ENCODE measurements at places on chromosomes 3 and 15.

GRCh38 chr15:79811406-79812405, 85.1 kb downstream of the MTHFS start:
- DNase-seq = no peak

DNA sequence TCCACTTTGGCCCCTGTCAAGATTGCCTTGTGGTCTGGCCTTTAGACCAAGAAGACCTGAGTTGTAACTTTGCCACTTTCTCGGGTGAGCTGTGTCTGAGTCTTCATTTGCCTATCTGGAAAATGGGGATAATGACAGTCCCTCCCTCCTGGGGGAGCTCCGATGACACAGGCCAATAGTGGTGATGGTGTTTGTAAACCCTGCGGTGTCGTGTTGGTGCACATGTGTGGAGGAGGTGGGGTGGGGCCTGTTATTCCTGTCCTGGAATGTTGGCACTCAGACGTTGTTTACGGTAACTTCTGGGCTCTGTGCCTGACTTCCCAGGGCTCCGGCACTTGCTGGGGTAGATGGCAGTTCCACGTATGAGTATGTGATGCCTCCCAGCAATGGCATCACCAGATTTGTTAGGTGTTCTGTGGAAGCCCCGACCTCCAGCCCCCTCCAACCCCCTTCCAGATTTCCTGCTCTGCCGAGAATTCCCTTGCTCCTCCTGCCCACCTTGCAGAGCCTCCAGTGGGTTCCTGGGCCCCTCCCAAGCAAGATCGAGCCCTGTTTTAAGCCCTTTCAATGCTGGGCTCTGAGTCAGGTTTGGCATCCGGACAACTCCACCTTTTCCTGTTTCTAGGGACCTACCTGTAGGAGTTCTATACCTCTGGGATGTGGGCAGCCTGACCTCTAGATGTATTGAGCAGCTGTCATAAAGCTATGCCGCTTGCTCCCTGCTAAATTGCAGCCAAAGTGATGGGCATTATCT, 31.4 kb downstream of the HRH1 start:
- DNase-seq = no peak

GRCh38 chr3:164852866-164853265, 225.4 kb downstream of the SI start:
- DNase-seq = no peak

- no peak for DNase-seq
These were observed 311.4 kb downstream of the TBC1D5 start for GRCh38 chr3:17431004-17431403.

GRCh38 chr15:79028411-79028964, 62.1 kb downstream of the RASGRF1 start:
- DNase-seq = peak; percentile 20

DNA sequence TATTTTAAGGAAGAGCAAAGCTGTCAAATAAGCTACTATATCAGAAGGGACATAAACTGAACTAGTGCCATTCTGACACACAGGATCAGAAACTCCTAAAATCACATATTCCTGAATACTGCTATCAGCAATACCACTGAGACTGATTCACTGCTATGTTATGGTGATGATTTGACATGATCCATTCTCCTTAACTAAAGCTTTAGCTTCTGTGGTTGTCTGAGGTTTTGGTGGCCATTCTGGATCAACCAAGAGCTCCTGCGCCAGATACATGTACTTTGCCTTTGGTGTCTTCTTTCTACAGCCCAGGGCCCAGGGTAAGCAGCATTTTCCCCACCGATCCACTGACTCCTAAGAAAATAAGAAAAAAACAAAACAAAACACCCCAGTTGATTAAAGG, 6.7 kb upstream of the GP5 start:
- no peak for DNase-seq

DNA sequence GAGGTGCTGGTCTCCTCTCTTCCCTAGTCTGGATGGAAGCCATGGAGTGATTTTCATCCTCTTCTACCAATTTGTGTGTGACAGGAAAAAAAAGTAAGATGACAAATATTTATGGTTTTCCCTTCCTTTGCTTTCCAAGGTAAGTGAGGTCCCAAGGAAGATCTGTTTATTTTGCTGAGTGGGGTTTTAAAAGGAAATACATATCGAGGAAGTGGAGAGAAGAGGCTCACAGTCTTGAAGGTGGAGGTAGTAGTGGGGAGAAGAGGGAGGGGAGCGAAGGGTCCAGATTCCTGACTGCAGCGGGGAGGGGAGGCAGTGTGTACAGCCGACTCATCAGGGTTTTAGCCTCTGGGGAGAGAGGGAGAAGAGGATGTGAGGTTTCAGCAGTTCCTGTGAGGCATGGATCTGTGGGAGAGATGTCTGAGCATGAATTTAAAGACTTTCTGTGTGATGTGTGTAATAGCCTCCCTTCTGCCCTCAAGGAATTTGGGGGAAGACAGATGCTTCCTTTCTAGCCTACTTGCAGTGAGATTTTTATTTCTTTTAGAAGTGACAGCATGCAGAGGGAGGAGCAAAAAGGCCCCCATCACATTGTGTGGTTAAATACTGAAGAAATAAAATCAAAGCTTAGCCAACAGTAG, 272.4 kb downstream of the THRB start:
- no peak for DNase-seq
